HFFc6 (cell line): ENCODE measurements at places on chromosomes 5 and 9. TPM values are rescaled to one million over a fixed set of nuclear protein-coding genes. Genes with fewer than 3 reads are reported as not detected.

Gene FOXD1
- 40.0 to 50.9 TPM (median 45.7 TPM) in 3 replicates for total RNA-seq

Gene PROB1
- 2.3 to 5.2 TPM (median 2.7 TPM) in 3 replicates for total RNA-seq

Gene STPG3
- total RNA-seq, result not detected in 3 replicates

Gene TMC1
- total RNA-seq, result 0.29 to 0.90 TPM (median 0.39 TPM) in 3 replicates

- peaks cover 60% of the 10 kb centered on the region for H3K4me1 ChIP-seq
- peak; percentile 39 for DNase-seq
- H3K36me3 ChIP-seq, result peaks cover under 1% of the 10 kb centered on the region
These were observed 54.7 kb downstream of the DPYSL3 start for GRCh38 chr5:147454996-147455677.

DNA sequence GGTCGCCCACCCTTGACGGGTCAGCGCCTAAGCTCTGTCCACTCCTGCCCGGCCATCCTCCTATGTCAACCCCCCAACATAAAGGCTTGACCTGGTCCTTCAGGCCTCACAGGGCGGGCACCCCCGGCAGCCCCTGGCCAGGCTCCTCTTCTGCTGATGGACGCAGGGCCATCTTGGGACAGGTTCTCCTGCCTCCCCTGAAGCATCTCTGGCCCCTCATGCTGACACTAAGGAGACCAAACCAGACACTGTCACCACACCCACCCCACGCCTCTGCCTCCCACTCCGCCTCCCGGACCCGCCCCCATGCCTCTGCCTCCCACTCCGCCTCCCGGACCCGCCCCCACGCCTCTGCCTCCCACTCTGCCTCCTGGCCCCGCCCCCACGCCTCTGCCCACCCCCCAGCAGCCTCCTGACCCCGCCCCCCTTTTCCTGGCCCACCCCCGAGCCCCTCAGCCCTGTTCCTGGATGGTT lies 6.8 kb downstream of the OBP2A start:
- no peak overlapping the region for H3K4me3 ChIP-seq
- no peaks in the 10 kb centered on the region for H3K4me1 ChIP-seq

DNA sequence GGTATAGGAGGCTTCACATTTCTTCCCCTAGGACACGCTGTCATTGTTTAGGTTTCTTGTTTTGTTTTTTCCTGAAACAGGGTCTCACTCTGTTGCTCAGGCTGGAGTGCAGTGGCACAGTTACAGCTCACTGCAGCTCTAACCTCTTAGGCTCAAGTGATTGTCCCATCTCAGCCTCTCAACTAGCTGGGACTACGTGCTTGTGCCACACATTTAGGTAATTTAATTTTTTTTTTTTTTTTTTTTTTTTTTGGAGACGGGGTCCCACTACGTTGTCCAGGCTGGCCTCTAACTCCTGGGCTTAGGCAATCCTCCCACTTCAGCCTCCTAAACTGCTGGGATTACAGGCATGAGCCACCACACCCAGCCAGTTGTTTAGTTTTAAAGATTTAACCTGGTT lies 66.2 kb downstream of the EXOSC2 start:
- H3K4me1 ChIP-seq, result peaks cover 43% of the 10 kb centered on the region
- no peak overlapping the region for H3K27ac ChIP-seq
- H3K36me3 ChIP-seq, result no peaks in the 10 kb centered on the region
- DNase-seq, result no peak
- no peak overlapping the region for H3K4me3 ChIP-seq
- H3K27me3 ChIP-seq, result no peaks in the 10 kb centered on the region; the same call in 1 of the 2 replicates

DNA sequence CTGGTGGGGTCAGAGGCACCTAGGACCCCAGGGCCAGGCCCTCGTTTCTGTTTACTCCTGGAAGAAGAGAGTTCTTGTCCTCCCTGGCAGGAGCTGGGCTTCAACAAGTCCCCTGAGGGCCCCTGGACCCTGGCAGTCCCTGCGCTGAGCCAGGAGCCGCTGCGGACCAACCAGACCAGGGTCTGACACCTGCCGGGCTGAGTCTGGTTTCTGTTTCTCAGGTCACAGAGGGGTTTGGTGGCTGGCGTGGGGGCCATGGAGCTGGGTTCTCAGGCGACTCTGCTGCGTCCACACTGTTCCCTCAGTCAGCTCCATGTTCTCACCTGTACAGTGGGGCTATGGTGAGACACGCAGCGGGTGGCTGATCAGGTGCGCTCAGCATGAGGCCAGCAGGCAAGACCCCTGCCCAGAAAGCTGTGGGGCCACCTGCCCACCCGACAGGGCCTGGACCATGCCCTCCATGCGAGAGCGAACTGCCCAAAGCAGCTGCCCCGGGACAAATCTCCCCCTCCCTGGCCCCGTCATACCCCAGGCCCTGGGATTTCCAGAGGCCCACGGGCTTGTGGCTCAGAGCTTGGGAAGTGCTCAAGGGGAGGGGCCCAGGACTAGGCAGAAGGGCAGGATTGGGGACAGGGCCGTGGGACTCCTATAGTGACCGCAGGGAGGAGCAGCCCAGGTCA lies 17.9 kb upstream of the NOTCH1 start:
- H3K4me1 ChIP-seq, result peaks cover 21% of the 10 kb centered on the region
- H3K27ac ChIP-seq, result no peak overlapping the region
- H3K36me3 ChIP-seq, result peaks cover 4% of the 10 kb centered on the region
- H3K4me3 ChIP-seq, result no peak overlapping the region
- no peak for DNase-seq

GRCh38 chr5:73640861-73641320 lies 14.9 kb downstream of the ARHGEF28 start:
- peaks cover 4% of the 10 kb centered on the region for H3K36me3 ChIP-seq
- DNase-seq, result no peak
- no peak overlapping the region for H3K4me3 ChIP-seq
- H3K27ac ChIP-seq, result peak overlapping the region; percentile 39
- H3K27me3 ChIP-seq, result peaks cover 2% of the 10 kb centered on the region; the same call in 1 of the 2 replicates

DNA sequence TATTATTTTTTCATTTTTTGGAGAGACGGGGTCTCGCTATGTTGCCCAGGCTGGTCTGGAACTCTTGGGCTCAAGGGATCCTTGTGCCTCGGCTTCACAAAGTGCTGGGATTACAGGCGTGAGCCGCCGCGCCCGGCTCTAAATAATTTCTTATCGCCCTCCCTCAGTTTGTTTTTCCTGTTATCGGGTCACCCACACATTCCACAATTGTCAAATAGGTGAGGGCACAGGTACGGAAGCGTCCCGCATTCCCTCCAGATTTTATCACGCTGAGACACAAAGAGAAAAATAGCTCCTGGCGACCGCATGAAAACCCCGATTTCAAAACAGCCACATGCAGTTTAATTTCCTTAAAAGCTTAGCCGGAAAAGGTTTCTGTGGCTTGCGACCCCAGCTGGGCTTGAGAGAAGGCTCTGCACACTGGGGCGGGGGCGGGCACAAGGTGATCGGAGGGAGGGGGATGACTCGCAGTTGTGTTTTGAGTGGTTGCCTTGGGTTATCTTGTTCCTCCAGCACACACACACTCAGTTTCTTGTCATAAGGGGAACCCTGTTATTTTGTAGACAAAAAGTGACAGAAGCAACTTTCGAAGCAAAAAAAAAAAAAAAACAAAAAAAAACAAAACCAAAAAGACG lies 717 bp upstream of the IQGAP2 start:
- peak overlapping the region; percentile 86 for H3K4me3 ChIP-seq
- DNase-seq, result no peak
- no peak overlapping the region for H3K27ac ChIP-seq
- H3K36me3 ChIP-seq, result no peaks in the 10 kb centered on the region
- peaks cover 44% of the 10 kb centered on the region for H3K27me3 ChIP-seq

GRCh38 chr9:122122468-122122867 lies 29.4 kb upstream of the TTLL11 start:
- no peak for DNase-seq
- no peaks in the 10 kb centered on the region for H3K36me3 ChIP-seq
- H3K27ac ChIP-seq, result no peak overlapping the region
- H3K4me3 ChIP-seq, result no peak overlapping the region
